ENCODE measurements at places on chromosomes 2 and 18.

- DNase-seq = no peak
Measured at GRCh38 chr2:204477358-204477950, 67.8 kb upstream of the PARD3B start.

- DNase-seq = no peak
Measured at GRCh38 chr2:20170704-20171250, 54.2 kb downstream of the SDC1 start.

- peak; percentile 15 for DNase-seq
Measured at GRCh38 chr2:127675331-127676261, at the start of gene LIMS2. Gene LIMS2, minus strand, starts transcription at chr2:127675530. Its CDS starts 506 bp downstream, at chr2:127675024.

DNA sequence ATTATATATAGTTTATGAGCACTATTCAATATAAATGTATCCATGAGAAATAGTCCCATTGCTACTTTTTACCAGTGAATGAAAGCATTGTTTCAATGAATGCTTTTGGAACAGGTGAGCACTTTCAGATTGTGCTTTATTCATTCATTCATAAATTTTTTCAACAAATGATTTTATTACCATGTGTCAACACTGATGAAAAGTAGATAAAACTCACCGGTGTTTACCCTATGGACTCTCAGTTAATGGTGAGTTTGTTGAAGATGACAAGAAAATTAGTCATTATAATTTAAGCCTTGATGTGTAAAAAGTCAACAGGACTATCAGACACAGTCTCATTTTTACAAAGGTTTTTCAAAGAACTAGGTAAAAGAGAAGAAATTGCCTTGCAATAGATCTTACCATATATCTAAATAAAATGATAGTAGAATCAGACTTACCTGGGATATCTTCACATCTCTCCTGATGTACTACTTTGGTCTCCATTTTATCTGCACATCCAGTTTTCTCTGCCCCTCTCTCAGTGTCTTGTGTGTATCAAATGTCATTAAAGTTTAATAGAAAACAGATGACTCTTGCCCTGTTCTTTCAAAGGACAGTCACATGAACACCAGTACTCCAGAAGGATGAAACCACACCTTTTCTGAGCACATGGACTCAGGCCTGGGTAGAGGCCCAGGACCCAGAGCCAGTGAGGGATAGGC lies 325.3 kb upstream of the RND3 start:
- no peak for DNase-seq

DNA sequence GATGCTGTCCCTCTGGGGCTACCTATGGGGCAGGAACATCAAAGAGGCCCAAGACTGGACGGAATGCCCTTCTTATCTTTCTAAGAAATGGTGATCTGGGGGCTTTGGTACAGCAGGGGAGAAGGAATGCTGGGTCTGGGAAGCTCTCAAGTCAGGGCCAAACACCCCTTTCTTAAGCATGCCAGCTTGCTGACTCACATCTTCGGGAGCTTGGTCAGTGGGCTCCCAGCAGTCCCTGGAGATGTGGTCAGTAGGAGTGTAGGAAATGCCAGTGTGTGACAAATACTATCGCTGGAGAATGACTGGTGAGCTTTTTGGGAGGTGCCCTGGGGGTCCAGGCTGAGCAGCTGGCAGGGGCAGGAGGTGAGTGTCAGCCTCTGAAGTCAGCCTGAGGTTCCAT lies 105.0 kb upstream of the CDC42EP3 start:
- DNase-seq = no peak

DNA sequence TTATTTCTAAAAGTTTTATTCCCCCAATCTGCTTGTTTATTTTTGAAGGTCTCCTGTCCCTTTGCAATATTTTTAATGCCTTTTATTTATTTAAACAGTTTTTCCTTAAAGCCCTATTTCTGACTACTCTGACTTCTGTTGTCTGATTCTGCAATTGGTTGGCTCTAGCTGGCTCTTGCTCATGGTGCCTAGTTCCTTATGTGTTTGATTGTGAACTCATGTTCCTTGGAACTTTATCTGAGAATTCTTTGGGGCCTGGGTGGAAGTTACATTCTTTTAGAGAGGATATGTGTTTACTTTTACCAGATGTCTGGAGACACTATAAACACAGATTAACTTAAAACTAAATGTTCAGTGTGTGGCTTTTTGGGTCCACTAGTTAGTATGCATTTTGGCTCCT lies 175.9 kb downstream of the DYSF start:
- no peak for DNase-seq

GRCh38 chr18:62828091-62828640 lies 112.8 kb downstream of the PHLPP1 start:
- DNase-seq = no peak

GRCh38 chr2:33158482-33159003 lies 211.8 kb downstream of the LTBP1 start:
- no peak for DNase-seq

DNA sequence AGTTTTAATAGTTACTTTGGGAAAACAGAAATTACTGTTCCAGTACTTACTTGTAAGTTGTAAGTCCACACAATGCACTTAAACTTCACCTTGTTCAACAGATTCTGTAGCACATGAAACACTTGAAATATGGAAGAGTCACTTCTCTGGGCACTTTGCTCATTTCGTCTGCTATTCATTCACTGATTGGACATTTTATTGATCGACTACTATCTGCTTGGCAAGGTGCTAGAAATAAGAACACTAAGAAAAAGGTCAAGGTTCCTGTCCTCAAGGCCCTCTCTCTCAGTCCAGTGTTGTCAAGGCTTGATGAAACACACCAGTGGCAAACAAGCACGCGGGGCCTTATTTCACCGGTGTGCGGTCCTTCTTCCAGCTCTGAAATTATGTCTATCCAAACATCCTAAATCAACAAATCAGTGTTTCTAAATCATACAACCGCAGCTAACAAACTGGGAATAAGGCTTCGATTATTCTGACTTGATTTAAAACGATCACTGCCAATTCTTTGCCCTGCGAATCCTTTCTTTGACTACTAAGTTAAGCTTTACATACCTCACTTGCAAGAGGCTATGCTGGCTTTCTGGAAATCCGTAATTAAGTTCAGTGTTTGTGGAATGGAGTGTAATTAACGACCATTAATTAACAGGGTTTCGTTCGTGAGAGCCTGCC lies 780 bp upstream of the ITGAV start:
- DNase-seq = no peak

DNA sequence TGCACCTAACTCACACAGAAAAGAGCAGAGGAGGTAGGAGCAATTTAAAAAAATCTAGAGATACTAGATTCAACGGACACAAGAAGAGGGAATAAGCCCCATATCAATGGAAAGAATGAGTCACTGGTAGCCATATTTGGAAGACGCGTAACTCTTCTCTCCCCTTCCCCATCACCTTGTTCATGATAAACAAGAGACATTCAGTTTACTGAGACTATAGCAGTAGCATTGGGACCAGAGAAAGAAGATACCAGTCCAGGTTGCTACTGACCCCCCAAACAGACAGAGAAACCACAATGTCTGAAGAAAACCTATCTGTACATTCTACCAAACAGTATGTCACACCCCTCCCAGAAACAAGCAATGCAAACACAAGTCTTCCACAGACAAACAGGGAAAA lies 81.1 kb downstream of the SLC66A3 start:
- no peak for DNase-seq

DNA sequence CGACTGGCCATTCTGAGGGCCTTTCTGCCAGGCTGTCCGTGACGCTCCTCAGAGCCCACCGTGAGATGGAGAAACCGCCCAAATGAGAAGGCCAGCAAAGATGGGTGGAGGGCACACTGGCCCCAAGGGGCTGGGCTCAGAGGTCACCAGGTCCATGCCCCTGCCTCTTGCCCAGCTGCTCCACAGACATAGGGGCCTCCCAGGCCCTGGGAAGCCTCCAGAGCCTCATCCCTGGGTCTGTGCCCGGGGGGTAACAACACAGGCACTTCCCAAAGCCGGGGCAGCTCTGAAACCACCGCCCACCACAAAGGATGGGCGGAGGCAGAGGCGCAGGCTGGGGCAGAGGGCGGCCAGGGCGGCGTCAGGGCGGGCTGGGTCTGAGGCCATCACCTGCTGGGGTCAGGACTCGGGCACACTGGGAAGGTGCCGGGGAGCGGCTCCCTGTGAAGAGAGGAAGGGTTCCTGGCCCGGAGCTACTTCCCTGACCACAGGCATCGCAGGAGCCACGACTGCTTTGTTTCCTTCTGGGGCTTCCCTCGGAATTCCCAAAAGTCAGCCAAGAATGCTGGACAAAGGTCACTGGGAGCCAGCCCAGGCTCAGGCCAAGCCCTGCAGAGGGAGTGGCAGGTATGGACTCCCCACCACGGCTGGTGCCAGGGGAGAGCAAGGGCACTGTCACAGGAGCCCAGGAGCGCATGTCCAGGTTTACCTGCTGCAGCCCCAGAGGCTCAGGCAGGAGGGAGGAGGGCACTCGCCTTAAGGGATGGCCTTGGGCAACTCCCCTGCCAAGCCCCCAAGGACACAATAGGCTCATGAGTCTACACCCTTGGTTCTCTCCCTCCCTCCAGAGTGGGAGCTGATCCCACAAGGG lies 9.4 kb downstream of the CYP26B1 start:
- DNase-seq = no peak

- no peak for DNase-seq
Measured at GRCh38 chr2:85865539-85866164, 23.1 kb downstream of the ST3GAL5 start.

- no peak for DNase-seq
Measured at GRCh38 chr2:72971036-72971435, 53.7 kb downstream of the EMX1 start.

- no peak for DNase-seq
Measured at GRCh38 chr2:45167920-45168629, 158.8 kb upstream of the SIX2 start.

GRCh38 chr18:13223311-13224143 lies 5.0 kb downstream of the LDLRAD4 start:
- DNase-seq = no peak
